Lung (tissue), 17 donors: ENCODE measurements at places on chromosomes 3 and 15. TPM values are rescaled to one million over a fixed set of nuclear protein-coding genes. Genes with fewer than 3 reads are reported as not detected.

LRIG1 gene
- 97.4 TPM for total RNA-seq

GRCh38 chr3:142680710-142681109 lies 43.1 kb upstream of the TRPC1 start:
- no peak for DNase-seq

DNA sequence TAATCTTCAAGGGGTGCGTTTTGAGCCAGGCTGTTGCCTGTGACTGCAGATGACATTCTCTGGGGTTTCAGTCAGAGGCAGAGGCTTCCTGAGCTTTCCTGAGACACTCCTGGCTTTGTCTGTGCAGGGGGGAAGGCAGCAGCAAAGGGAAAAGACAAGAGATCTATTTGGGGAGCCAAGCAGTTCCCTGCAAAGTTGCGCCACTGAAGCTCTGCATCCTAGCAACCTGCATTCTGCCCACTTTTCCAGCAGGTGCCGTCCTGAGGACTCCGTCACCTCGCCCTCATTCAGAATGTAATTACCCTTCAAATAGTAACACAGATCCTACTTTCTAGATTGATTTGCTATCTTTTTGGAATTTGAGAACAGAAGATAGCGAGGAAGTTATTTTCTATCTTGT lies 1.9 kb upstream of the TMEM158 start:
- DNase-seq, result peak; percentile 21

DNA sequence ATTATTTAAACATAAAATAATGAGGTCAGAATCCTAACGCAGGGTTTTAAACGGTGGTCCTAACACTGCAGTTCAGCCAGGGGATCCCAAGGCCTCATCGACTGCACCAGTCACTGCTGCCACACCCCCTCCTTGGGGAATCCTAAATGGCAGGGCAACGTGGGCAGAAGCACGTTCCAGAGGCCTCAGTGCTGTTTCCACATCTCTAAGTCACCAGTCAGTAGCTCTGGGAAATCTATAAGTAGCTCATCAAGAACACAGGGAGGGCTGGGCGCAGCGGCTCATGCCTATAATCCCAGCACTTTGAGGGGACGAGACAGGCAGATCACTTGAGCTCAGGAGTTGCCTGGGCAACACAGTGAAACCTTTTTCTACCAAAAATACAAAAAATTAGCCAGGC lies 47.5 kb downstream of the PRTG start:
- DNase-seq, result no peak

- DNase-seq, result no peak
These were observed 1.3 kb upstream of the CPEB1 start for GRCh38 chr15:82648257-82649103.

GRCh38 chr3:79178471-79179180 lies 589.2 kb downstream of the ROBO1 start:
- no peak for DNase-seq

- DNase-seq, result no peak
These were observed 408.4 kb downstream of the NAALADL2 start for GRCh38 chr3:175267561-175267960.

GRCh38 chr3:129015388-129016105 lies 14.4 kb downstream of the EFCC1 start:
- peak; percentile 71 for DNase-seq

GRCh38 chr3:67064105-67064504 lies 66.0 kb downstream of the KBTBD8 start:
- DNase-seq, result no peak

DNA sequence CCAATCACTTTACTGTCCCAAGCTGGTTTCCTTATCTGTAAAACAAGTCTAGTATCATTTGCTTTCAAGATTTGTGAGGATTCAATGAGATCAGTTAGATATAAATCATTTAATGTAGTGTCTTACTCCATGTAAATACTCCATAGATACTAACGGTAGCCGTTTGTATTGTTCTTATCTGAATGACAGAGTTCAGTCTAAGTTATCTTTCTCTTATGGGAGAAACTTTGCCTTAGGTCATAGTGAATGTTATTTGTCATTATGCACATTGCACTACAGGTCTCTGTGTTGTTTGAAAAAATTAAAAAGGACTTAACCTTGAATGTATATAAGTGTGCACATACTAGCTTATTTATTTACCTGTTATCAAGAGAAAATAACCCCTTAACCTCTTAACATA lies 44.7 kb downstream of the MBNL1 start:
- DNase-seq, result no peak

DNA sequence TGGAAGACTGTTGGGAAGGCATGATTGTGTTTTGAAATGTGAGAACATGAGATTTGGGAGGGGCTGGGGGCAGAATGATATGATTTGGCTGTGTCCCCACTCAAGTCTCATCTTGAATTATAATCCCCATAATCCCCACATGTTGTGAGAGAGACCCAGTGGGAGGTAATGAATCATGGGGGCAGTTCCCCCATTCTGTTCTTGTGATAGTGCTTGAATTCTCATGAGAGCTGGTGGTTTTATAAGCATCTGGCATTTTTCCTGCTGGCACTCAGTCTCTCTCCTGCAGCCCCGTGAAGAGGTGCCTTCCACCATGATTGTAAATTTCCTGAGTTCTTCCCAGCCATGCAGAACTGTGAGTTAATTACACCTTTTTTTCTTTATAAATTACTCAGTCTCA lies 430.5 kb downstream of the OTOL1 start:
- no peak for DNase-seq

GRCh38 chr3:25453619-25454004 lies 25.5 kb downstream of the RARB start:
- DNase-seq, result no peak

GLDN gene
- 75.8 TPM for total RNA-seq

GRCh38 chr3:180630371-180630770 lies 28.4 kb downstream of the TTC14 start:
- no peak for DNase-seq

- DNase-seq, result no peak
These were observed 24.5 kb downstream of the CCR9 start for GRCh38 chr3:45910892-45911291.

GRCh38 chr3:193968380-193968974 lies 167.5 kb upstream of the HES1 start:
- DNase-seq, result no peak

DNA sequence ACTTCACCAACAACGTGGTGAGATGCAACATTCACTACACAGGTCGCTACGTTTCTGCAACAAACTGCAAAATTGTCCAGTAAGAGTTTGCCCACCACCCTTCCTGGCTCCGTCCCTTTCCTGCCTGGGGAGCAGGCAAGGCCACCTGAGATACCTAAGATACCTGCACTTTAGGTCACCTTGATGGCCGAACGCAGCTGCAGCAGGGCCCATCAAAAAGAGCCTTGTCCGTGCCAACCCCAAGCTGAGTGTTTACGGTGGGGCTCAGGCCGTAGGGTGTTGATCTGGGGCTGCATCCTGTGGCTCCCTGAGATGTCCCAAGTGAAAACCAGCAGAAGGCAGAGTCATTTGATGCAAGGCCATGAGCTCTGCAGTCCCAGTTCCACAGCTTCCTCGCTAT lies 23.2 kb downstream of the LOXL1 start:
- DNase-seq, result no peak

GCSAM gene
- 0.40 TPM for total RNA-seq

DNA sequence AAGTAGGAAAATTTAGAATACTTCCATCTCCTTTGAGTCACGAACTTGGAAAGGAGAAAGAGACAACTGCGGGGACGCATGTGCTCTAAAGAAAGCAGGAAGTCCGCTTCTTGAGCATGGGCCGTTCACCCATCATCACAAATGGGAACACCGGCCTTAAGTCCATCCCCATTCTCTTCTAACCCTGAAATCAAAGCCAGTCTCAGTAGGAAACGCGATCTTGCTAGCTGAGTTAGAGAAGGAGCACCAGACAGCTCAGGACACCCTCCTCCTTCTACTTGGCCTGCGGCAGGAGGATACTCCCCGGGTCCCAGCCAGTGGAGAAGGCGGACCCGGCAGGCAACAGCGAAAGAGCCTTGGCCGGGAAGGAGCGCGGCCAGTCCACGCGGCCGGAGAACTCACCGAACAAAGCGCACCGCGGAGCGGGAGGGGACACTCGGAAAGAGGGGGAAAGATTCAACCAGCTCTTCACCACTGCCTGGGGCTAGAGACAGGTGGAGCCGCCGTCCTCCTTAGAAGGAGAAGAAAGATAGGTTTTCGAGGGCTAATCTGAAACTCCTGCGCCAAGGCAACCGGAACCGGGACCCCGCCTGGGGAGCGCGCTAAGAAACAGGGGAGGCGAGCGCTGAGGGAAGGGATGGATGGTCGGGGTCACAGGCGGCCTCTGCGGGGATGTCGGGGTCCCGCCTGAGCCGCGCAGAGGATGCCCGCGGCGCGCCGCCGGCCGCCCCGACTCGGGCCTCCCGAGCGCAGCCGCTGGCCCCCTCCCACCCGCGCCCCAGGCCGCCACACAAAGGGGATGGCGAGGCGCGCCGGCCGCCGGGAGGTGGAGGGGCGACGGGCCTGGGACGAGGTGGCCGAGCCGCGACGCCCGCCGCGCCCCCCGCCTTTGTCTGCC lies 818 bp downstream of the SLC4A7 start:
- peak; percentile 76 for DNase-seq

- DNase-seq, result no peak
These were observed 367.3 kb upstream of the C2CD4B start for GRCh38 chr15:62532367-62532766.
